Sigmoid colon (tissue), 7 donors: ENCODE measurements at places on chromosomes 5 and 9. TPM values are rescaled to one million over a fixed set of nuclear protein-coding genes. Genes with fewer than 3 reads are reported as not detected.

Gene PGM5
- polyA plus RNA-seq = 3.9 TPM

Gene PLEKHG4B
- polyA plus RNA-seq = 0.04 TPM

Gene CCDC152
- polyA plus RNA-seq = 2.4 TPM

Gene PRRC2B
- 85.0 TPM for polyA plus RNA-seq

Gene CDH9
- polyA plus RNA-seq = not detected

Gene SLC36A3
- polyA plus RNA-seq = not detected

Gene IL9
- polyA plus RNA-seq = not detected

Gene PRLR
- polyA plus RNA-seq = 1.6 TPM

Gene CEP78
- polyA plus RNA-seq = 2.4 TPM

Gene MVB12B
- 6.0 TPM for polyA plus RNA-seq

Gene CCL27
- not detected for polyA plus RNA-seq

Gene CHSY3
- 0.50 TPM for polyA plus RNA-seq

Gene ORM2
- polyA plus RNA-seq = not detected

Gene FOXD4L5
- polyA plus RNA-seq = not detected

Gene BTNL9
- 1.8 TPM for polyA plus RNA-seq

Gene EQTN
- polyA plus RNA-seq = 0.17 TPM

Gene ITGA2
- 0.60 TPM for polyA plus RNA-seq

Gene LRRC19
- polyA plus RNA-seq = 17.1 TPM

Gene CAPSL
- polyA plus RNA-seq = not detected

Gene EEIG1
- polyA plus RNA-seq = 77.0 TPM

Gene RORB
- polyA plus RNA-seq = not detected

Gene PROP1
- not detected for polyA plus RNA-seq

Gene GPX8
- 1.8 TPM for polyA plus RNA-seq

Gene PAPPA
- 0.63 TPM for polyA plus RNA-seq

Gene BARX1
- not detected for polyA plus RNA-seq

Gene UAP1L1
- polyA plus RNA-seq = 6.0 TPM

Gene NME5
- polyA plus RNA-seq = not detected

Gene FOXD4L3
- polyA plus RNA-seq = 0.03 TPM
